ENCODE measurements at places on chromosomes 2 and 18. TPM values are rescaled to one million over a fixed set of nuclear protein-coding genes. Genes with fewer than 3 reads are reported as not detected.

AQP12A gene
- not detected for total RNA-seq

MROH2A gene
- total RNA-seq = 0.22 TPM

CFAP65 gene
- total RNA-seq = 0.22 TPM

CHCHD5 gene
- 54.7 TPM for total RNA-seq

FAP gene
- total RNA-seq = not detected

ARHGAP15 gene
- 0.14 TPM for total RNA-seq

ATP6V1B1 gene
- total RNA-seq = 1.8 TPM

IKZF2 gene
- total RNA-seq = 0.38 TPM

SERPINB3 gene
- 0.06 TPM for total RNA-seq

ASB3 gene
- total RNA-seq = 11.1 TPM

IL1B gene
- 0.13 TPM for total RNA-seq

IL36G gene
- not detected for total RNA-seq

DPP4 gene
- 1.0 TPM for total RNA-seq

ASNSD1 gene
- 38.7 TPM for total RNA-seq

COL3A1 gene
- total RNA-seq = 0.21 TPM

NOSTRIN gene
- 1.9 TPM for total RNA-seq

ABCG5 gene
- total RNA-seq = not detected

TET3 gene
- total RNA-seq = 7.7 TPM

GCFC2 gene
- 13.1 TPM for total RNA-seq

COL4A4 gene
- 1.9 TPM for total RNA-seq

NT5C1B gene
- not detected for total RNA-seq

SKOR2 gene
- not detected for total RNA-seq

POTEC gene
- total RNA-seq = not detected

COL5A2 gene
- total RNA-seq = 70.6 TPM

AKAIN1 gene
- not detected for total RNA-seq

RGPD3 gene
- 0.16 TPM for total RNA-seq

MDH1B gene
- total RNA-seq = 1.4 TPM

DTNA gene
- total RNA-seq = 0.14 TPM

All from A549 treated with dexamethasone at 1 μM for 4 hours (cell line).